ENCODE measurements at places on chromosomes 5 and 9. TPM values are rescaled to one million over a fixed set of nuclear protein-coding genes. Genes with fewer than 3 reads are reported as not detected.
A peak's percentile ranks its signal among the peaks of the same experiment; 100 is the strongest.

The TSLP gene
- 0.11 TPM for total RNA-seq

The ARPC5L gene
- 41.3 TPM for total RNA-seq

The NTRK2 gene
- 0.16 TPM for total RNA-seq

The ACSL6 gene
- total RNA-seq = 0.03 TPM

The COL15A1 gene
- total RNA-seq = 0.22 TPM

GRCh38 chr9:124040935-124041816 lies 29.6 kb downstream of the LHX2 start:
- no peak overlapping the region for H3K27ac ChIP-seq
- no peak for DNase-seq
- H3K4me1 ChIP-seq = peaks cover 6% of the 10 kb centered on the region
- no peak overlapping the region for H3K4me3 ChIP-seq

DNA sequence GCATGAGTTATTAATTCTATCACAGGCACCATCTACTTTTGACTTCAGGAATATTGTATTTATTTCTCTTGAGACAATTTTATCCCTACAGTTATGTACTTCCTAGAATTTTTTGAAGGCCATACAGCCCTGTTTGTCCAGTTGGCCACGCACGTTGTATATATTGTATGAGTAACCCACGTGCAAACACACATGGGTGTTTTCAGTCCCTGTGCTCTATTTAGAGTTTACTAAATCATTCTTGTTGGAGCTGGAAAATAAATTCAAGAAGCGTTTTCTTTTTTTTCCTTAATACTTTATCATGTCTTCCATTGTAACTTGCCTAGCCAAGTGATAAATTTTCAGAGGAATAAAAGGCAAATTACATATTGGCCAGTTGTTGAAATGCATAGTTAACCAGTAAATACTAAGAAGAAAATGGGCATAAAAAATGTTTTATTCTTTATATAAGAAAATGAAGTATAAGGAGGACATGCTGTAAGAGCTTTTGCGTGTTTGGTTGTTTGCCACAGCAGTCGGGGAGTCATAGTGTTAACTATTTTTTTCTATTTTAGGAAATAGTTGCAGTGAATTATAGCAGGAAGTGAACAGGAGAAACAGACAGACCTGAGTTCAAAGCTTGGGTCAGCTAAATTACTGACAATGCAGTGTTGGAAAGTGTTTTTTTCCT lies 86.4 kb upstream of the MINAR2 start:
- H3K27ac ChIP-seq = no peak overlapping the region
- H3K4me1 ChIP-seq = no peaks in the 10 kb centered on the region
- no peak overlapping the region for H3K4me3 ChIP-seq
- no peak for DNase-seq
- no peaks in the 10 kb centered on the region for H3K27me3 ChIP-seq

GRCh38 chr9:89376286-89376685 lies 58.0 kb downstream of the SECISBP2 start:
- H3K36me3 ChIP-seq = no peaks in the 10 kb centered on the region
- H3K27ac ChIP-seq = no peak overlapping the region
- no peak overlapping the region for H3K4me3 ChIP-seq
- no peak for DNase-seq
- H3K4me1 ChIP-seq = peaks cover 21% of the 10 kb centered on the region

DNA sequence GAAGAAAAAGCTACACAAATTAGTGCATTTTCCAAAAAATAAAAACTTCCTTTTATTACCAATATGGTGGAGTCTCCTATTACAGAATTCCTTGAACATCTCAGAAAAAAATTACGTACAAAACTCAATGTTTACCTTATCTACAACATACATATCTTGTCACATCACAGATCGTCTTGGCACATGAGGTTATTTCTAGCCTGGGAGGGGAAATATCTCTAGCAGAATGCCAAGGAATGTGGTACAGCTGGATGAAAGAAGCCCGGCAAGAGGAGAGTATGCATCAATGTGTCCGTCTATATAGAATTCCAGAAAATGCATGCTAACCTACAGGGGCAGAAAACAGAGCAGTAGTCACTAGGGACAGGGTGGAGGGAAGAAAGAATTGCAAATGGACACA lies 443.8 kb downstream of the ZSWIM6 start:
- H3K27ac ChIP-seq = no peak overlapping the region
- H3K27me3 ChIP-seq = peaks cover 27% of the 10 kb centered on the region
- no peaks in the 10 kb centered on the region for H3K36me3 ChIP-seq
- H3K4me1 ChIP-seq = no peaks in the 10 kb centered on the region
- H3K4me3 ChIP-seq = no peak overlapping the region

GRCh38 chr5:135826994-135827671 lies 7.3 kb upstream of the SLC25A48 start:
- H3K4me1 ChIP-seq = no peaks in the 10 kb centered on the region
- no peaks in the 10 kb centered on the region for H3K36me3 ChIP-seq
- DNase-seq = no peak
- H3K27me3 ChIP-seq = peaks cover under 1% of the 10 kb centered on the region

DNA sequence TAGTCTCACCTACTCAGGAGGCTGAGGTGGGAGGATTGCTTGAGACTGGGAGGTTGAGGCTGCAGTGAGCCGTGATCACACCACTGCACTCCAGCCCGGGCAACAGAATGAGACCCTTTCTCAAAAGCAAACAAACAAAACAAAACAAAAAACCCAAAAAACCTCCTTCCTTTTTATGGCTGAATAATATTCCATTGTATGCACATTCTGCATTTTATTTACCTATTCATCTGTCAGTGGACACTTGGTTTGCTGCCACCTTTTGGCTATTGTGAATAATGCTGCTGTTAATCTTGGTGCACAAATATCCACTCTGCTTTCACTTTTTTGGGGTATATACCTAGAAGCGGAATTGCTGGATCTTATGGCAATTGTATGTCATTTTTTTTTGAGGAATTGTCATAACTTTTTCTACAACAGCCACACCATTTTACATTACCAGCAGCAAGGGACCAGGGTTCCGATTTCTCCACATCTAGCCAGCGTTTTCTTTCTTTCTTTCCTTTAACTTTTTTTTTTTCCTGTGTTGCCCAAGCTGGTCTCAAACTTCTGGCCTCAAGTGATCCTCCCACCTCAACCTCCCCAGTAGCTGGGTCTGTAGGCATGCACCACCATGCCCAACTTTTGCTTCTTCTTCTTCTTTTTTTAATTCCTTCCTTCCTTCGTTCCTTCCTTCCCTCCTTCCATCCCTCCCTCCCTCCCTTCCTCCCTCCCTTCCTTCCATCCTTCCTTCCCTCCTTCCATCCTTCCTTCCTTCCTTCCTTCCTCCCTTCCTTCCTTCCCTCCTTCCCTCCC lies 30.6 kb downstream of the NKX2-5 start:
- no peak overlapping the region for H3K27ac ChIP-seq
- peaks cover 9% of the 10 kb centered on the region for H3K27me3 ChIP-seq

DNA sequence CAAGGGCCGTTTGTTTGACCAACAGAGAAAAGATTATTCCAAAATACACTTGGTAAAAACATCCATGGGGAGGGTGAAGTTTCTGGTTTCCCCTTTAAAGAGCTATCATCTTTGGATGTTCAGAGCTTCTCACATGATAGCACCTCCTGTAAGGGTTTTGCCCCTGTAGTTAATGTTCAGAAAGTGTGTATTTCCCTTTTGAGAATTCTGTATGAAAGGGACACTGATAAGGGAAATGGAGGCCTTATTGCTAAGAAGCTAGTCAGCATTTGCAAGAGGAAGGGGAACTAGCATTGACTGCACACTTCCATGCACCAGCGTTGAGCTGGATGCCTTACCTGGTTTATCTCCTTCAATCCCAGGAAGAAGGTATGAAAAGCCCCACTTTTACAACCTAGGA lies 31.5 kb upstream of the C5orf58 start:
- H3K27me3 ChIP-seq = peaks cover 62% of the 10 kb centered on the region
- H3K36me3 ChIP-seq = no peaks in the 10 kb centered on the region
- no peak for DNase-seq
- no peaks in the 10 kb centered on the region for H3K4me1 ChIP-seq
- no peak overlapping the region for H3K4me3 ChIP-seq
- H3K27ac ChIP-seq = no peak overlapping the region

DNA sequence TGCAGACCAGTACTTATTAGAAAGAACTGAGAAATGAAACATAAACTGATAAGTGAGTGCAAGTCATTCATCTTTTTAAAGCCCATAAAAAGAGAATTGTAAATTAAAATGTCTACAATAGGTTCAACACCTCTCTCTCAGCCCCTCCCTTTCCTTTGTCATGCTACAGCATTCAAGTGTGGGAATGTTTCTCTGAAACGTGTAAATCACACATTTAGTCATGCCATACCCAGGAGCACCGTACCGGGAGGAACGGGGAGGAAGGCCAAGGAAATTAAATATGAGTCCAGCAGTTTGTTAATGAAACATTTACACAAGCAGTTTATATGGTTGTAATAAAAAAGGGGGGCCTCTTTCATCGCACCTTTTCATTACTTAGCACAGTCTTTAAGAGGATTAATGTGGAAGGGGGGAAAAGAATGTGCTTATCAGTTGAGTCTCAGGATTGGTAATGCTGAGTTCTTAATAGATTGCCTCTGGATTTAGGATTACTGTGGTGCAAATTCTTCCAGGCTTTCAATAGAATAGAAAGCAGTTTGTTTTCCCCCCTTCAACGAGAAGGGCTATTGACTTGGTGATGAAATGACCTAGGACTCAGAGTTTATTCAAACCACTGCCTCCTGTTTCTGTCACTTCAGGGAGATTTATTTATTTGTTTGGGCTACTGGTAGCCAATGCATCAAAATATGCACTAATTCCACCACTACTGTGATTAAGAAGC lies 176.0 kb upstream of the ZNF608 start:
- no peaks in the 10 kb centered on the region for H3K36me3 ChIP-seq
- H3K4me3 ChIP-seq = no peak overlapping the region
- peaks cover 28% of the 10 kb centered on the region for H3K4me1 ChIP-seq
- DNase-seq = no peak
- peak overlapping the region; percentile 1 for H3K27ac ChIP-seq

DNA sequence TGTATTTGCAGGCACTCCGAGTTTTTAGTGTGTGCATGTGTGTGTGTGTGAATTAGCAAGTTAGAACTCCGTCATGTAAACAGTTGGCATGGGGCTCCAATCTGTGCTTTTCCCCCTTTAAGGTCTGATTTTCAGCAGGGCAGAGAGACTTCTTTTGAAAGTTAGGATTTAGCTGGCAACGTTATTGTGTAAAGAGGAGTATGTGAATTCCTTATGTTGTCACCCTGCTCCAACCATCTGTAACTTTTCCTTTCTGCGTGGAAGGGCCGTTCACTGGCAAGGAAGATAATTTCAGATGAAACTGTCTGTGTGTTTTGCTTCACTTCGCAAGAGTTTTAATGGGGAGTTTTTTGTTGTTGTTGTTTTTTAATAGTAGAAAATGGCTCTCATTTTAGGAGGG lies 332 bp downstream of the SGCD start:
- H3K27me3 ChIP-seq = no peaks in the 10 kb centered on the region
- H3K27ac ChIP-seq = no peak overlapping the region
- H3K4me1 ChIP-seq = no peaks in the 10 kb centered on the region
- H3K4me3 ChIP-seq = no peak overlapping the region

All from SJSA1 (cell line).